WTC11 (cell line): ENCODE measurements at places on chromosomes 6 and 20.

DNA sequence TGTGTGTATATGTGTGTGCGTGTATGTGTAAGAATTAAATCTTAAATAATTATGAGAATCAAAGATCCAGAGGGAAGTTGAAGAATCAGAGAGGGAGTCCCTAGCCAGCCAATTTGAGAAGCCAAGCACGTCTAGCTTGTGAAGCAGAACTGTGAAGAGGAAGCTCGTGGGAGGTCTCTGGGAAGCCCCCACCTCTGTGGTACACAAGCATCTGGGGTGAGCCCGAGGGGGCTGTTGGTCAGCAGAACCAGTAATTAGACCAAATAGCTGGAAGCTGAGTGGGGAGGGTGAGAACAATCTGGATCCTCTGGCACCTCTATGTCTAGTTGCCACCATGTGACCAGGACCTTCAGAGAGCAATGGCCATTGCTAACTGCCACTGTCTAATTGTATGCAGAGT, 310.0 kb upstream of the PRND start:
- H3K36me3 ChIP-seq: 0 out of 2 replicates have a peak, but pooled peaks cover 3% of the 10 kb centered on the region
- no peaks in the 10 kb centered on the region for H3K4me1 ChIP-seq
- no peak for DNase-seq
- H3K4me3 ChIP-seq: no peak overlapping the region
- H3K27ac ChIP-seq: no peak overlapping the region

- DNase-seq: no peak
- peaks cover 20% of the 10 kb centered on the region for H3K27me3 ChIP-seq
- H3K4me3 ChIP-seq: no peak overlapping the region
- no peak overlapping the region for H3K27ac ChIP-seq
- no peaks in the 10 kb centered on the region for H3K36me3 ChIP-seq
Observed at GRCh38 chr6:36283608-36284007, 13.7 kb downstream of the PNPLA1 start.

DNA sequence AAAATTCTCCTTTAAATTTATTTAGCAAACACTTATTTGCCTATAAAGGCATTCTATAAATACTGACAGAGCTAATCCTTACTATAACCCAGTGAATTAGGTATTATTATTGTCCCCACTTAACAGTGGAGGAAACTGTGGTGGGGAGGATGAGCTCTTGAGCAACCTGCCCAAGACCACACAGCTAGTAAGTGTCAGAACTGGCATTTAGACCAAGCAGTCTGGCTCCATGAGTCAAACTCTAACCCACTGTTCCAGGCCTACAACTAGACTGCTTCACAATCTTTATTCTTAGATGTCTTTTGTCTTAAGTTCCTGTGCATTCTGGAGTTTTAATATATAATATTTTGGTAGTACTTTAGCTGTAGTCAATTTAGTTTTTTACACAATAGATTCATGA, 530.8 kb downstream of the BCKDHB start:
- H3K4me1 ChIP-seq: peaks cover 31% of the 10 kb centered on the region
- H3K4me3 ChIP-seq: no peak overlapping the region
- peaks cover 8% of the 10 kb centered on the region for H3K36me3 ChIP-seq
- DNase-seq: no peak

- no peaks in the 10 kb centered on the region for H3K36me3 ChIP-seq
- no peak for DNase-seq
Observed at GRCh38 chr6:90264561-90264960, 32.1 kb downstream of the BACH2 start.

- DNase-seq: no peak
- no peak overlapping the region for H3K4me3 ChIP-seq
- no peaks in the 10 kb centered on the region for H3K36me3 ChIP-seq
- peaks cover 51% of the 10 kb centered on the region for H3K4me1 ChIP-seq
Observed at GRCh38 chr6:14544666-14545065, 427.1 kb downstream of the CD83 start.
